ENCODE measurements at places on chromosomes 4 and X. TPM values are rescaled to one million over a fixed set of nuclear protein-coding genes. Genes with fewer than 3 reads are reported as not detected.

- no peak for DNase-seq
Measured at GRCh38 chr4:78131403-78131802, 74.3 kb downstream of the FRAS1 start.

DNA sequence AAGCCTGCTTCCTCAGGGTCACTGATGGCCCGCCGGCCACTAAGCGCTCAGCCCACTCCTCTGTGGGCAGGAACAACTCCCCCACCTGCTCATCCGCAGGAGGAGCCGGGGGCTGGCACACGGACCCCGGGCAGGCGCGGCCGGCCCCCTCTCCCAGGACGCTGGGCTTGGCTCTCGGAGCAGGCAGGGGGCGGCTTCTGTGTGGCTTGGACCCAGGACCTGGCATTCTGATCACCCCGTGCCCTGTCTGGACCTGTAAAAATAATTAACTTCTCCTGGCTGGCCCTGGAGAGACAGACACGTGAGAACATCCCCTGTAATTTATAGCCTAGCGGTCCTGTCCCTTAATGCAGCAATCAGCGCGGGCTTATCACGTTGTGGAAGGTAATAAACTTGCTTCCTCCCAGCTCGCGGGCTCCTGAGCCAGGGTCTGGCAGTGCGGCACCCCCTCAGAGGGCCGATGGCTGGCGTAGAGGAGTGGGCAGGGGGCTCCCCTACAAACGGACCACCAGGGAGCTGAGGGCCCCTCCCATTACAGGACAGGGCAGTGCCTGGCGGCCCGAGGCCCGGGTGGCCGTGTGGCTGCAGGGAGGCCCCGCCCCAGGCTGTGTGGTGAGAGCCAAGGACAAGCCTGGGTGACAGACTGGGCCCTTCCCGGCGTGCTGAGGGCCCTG lies 84.5 kb upstream of the NKX1-1 start:
- DNase-seq: peak; percentile 69

GRCh38 chr4:118825799-118826198 lies 10.1 kb downstream of the SEC24D start:
- DNase-seq: no peak

Gene EVC2
- polyA plus RNA-seq: not detected

GRCh38 chrX:119643696-119644095 lies 37.5 kb upstream of the NKRF start:
- DNase-seq: no peak

Gene APOOL
- 2.4 TPM for polyA plus RNA-seq

Gene ZNF674
- polyA plus RNA-seq: 2.3 TPM

Gene F8
- 4.2 TPM for polyA plus RNA-seq

GRCh38 chrX:47264483-47265173 lies 31.8 kb downstream of the USP11 start:
- no peak for DNase-seq

Gene RBMXL3
- not detected for polyA plus RNA-seq

Gene CD99L2
- polyA plus RNA-seq: 62.9 TPM

Gene SERTM2
- polyA plus RNA-seq: 0.12 TPM

- DNase-seq: peak; percentile 31
Measured at GRCh38 chrX:139881130-139881529, 51.7 kb downstream of the ATP11C start.

- no peak for DNase-seq
Measured at GRCh38 chrX:19293606-19294325, 50.0 kb upstream of the PDHA1 start.

Gene CLDN22
- polyA plus RNA-seq: not detected
